ENCODE measurements at places on chromosomes 12 and 14.

- DNase-seq = peak; percentile 14
Observed at GRCh38 chr14:69685218-69685616, 73.8 kb downstream of the SUSD6 start.

DNA sequence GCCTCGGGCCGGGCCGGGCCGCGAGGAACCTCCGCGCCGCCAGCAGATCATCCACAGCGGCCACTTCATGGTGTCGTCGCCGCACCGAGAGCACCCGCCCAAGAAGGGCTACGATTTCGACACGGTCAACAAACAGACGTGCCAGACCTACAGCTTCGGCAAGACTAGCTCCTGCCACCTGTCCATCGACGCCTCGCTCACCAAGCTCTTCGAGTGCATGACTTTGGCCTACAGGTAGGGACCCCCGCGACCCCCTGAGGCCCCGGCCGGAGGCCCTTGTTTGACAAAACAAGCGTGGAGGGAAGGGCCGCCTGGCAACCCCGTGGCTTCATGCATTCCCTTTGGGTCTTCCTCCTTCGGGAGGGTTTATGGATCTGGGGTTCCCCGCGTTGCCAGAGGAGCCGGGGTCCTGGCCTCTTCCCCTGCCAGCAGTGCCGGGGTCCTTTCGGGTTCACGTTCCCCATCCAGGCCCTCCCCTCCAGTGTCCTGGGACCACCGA is 526 bp downstream of the MLXIP start:
- no peak for DNase-seq

DNA sequence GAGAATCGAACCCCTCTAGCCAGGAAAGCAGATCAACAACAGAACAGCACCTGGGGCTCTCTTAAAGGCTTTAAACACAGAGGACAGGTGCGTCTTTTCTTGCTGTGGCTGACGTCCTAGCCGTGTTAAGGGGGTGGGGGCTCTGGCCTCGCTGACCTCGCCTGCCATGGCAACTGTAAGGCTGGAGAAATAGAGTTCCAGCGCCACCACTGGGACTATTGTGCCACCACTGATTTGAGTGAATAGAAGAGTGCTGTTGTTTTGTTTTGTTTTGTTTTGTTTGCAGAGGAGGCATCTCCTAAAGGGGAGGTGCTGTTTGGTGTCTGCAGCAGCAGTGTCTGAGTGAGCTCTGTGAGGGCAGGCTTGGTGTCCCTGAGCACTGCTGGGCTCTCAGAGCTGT is 34.2 kb upstream of the PRMT8 start:
- DNase-seq = no peak

- DNase-seq = no peak
Observed at GRCh38 chr14:31340297-31341063, 79.9 kb downstream of the HEATR5A start.

GRCh38 chr12:53047221-53048032 is 2.4 kb upstream of the TNS2 start:
- DNase-seq = peak; percentile 35

DNA sequence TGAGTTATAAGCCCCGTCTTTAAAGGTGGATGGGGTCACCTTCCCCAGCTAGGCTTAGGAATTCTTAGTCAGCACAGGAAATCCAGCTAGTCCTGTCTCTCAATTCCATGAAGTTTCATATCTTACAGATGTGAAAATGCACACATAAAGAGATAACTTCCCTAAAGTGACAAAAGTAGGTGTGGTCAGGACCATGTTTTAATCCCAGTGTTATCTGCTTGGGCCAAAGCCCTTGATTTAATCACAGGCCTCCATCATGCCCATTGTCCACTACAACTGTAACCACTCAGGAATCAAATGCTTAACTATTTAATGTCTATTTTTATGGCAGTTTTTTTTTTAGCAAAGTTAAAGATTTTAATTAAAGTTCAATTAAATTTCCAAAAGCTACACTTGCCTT is 194.4 kb upstream of the BTG1 start:
- DNase-seq = no peak

- DNase-seq = peak; percentile 25
Observed at GRCh38 chr12:7989827-7990491, 42.6 kb upstream of the FOXJ2 start.

DNA sequence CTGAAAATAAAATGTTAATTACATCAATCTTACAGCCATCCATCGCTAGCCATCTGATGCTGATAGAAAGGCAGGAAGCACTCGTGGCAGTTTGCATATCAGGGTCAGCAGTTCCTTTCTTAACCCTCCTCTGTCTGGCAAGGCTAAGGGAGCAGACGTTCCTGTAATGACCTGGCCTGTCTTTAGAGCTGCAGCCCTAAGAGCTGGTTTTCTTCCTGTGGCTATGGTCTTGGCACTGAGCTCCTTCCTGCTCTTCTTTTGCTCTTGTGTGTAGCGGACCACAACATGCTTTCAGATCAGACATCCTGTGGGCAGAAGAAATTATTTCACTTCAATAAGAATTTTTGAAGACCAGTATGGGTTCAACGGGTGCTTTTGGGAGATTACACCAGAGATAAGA is 170.4 kb downstream of the DAD1 start:
- DNase-seq = no peak

DNA sequence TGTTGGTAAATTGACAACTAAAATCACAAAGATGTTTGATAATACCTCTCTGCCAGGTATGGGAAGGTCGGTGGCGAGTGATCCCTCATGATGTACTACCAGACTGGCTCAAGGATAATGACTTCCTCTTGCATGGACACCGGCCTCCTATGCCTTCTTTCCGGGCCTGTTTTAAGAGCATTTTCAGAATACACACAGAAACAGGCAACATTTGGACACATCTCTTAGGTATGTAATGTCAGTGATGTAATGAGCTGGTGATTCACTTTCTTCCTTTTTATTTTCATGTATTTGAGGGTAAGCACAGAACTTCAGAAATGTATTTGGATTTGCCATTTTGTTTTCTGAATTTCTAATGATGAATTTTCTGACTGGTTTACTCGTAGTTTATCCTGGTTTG is 42.6 kb upstream of the LRTM2 start:
- no peak for DNase-seq

- DNase-seq = no peak
Observed at GRCh38 chr12:64083285-64084210, 138.5 kb downstream of the KICS2 start.

GRCh38 chr14:73722581-73722980 is 8.4 kb upstream of the PNMA1 start:
- no peak for DNase-seq

GRCh38 chr14:95480109-95480886 is 36.2 kb downstream of the SYNE3 start:
- DNase-seq = no peak

DNA sequence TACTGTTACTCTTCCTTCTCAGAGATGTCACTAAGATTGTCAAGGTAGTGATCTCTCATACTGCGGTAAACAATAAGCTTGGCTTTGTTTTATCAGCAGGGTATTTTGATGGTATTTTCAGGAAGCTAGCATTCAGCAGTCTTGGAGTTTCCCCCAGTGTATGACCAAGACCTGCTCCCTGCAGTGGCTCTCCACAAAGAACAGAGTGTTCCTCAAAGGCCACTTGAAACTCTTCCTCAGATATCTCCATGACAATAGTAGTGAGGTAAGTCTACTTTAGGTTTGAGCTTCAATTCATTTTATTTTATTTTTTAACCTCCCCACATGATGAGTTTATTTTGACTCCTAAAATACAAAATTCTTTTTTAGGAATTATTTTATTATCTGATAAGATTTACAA is 74.0 kb upstream of the G2E3 start:
- no peak for DNase-seq

DNA sequence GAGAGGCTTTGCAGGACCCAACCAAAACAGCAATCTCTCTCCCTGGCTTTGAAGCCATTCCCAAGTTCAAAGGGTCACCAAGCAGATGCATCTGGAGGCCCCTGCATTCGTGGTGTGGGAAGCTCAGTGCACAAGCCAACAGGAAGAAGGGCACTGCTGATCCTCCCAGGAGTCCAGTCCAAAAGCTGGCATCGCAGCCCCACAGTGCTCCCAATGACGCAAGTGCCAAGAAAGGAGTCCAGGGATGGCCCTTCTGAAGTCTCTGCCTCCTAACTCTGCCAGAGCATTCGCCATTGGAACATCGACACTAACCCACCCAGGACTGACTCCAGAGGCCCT is 25.1 kb downstream of the PXN start:
- DNase-seq = no peak

DNA sequence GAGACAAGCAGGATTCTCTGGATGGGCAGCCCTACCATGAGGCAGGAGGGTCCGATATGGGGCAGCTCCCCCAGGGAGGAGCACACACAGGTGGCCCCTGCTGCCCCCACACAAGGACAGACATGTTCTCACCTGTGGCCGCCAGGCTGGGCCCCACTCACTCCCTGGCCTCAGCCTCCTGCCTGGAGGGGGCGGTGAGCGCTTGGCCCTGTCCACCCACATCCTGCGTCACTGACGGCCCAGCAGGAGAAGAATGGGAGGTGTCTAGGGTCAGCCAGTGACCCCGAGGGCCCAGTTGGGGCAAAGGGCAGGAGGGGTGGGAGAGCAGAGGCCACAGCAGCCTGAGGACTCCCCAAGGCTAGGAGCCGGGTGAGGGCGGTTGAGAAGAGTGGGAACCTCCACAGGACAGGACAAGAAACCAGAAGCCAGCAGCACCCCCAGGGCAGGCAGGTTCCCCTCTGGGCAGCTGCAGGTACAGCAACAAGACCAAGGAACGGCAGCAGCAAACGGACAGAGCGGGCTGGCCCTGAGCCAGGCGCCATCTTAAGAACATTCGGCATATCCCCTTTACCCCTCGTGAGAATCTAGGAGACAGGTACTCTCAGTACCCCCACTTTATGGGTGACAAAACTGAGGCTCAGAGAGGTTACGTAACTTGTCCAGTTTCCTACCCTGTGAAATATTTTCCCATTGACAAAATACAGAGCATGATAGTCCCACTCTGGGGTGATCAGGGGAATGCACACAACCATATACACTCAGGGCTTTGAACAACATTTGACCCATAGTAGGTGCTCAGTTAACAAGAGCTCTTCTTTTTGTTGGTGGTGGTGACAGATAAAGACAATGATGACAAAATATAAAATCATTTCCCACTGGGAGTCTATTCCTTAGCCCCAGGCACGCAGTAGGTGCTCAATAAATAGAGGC is 74.3 kb downstream of the NCOR2 start:
- DNase-seq = no peak

DNA sequence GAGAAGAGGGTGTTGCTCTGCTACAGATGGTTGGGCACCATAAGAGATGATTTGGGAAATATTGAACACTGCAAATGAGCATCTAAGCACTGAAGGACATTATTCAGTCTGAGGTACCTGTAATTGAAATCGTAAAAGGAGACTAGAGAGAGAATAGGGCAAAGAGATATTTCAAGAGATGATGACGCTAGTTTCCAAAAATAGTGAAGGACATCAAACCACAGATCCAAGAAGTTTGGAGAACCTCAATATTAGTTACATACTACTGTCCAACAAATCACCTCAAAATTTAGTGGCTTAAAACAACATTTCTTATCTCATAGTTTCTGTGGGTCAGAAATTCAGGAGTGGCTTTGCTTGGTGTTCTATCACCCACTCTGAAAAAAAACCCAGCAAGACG is 4.5 kb upstream of the MBIP start:
- no peak for DNase-seq

DNA sequence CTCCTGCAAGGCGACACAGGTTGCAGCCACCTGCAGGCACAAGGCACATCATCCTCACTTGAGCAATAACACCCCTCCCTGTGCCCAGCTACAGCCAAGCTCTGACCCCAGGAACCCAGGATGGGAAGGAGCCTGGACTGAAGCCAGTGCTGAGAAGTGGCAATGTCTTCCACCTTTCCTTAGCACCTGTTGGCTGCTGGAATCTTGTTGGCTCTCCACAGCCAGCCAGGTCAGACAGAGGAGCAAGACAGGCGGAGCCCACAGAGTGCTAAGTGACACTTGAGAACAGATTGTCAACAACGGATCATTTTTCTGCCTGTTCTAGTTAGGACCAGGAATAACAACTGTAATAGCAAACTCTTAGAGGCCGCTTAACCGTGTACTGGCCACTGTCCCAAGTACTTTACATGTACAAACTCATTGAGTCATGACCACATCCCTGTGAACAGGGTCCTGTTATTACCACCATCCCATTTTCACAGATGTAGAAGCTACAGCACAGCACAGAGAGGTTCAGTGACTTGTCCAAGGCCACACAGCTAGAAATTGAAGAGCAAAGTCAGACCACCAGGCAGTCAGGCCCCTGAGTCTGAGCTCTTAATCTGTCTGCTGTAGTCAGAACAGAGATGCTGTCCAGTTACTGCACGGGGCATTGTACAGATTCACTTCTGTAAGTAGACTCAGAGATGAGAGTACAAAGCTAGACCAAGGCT is 45.6 kb downstream of the RNFT2 start:
- DNase-seq = no peak

DNA sequence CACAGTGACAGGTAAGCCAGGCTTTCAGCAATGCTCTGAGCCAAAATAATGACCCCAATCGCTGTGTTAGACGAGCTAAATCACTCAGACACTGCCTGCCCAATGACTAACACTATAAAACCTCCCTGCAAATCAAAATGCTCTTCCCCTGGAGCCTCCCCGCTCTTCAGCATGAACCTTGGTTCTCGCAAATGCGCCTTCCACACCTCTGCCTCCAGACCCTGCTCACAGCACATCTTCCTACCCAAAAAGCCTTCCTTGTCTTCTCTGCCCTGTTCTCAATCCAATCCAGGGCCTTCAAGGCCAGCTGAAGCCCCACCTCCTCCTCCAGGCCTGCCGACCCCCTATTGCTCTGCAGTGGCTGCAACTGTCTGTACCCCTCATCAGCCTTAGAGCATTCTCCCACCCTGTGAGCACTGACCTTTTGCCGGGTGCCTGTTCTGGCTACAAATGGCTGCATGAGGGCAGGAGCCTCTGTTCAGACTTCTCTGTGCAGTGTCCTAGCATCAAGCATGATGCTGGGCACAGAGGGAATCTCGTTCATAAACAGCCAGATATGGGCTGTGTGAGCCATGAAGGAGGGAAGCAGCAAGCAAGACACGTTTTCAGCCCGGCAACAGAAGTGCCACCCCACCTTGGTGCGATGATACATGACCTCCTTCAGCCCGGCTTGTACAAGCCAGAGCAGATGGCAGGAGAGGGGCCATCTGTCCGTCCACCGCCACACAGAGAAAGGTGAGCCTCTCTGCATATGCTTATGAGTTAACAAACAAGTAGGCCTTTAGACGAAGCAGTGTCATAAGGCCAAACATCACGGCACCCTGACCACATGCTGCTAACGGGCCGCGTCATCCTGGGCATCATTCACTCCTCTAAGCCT is 64.5 kb upstream of the DDX11 start:
- DNase-seq = no peak

DNA sequence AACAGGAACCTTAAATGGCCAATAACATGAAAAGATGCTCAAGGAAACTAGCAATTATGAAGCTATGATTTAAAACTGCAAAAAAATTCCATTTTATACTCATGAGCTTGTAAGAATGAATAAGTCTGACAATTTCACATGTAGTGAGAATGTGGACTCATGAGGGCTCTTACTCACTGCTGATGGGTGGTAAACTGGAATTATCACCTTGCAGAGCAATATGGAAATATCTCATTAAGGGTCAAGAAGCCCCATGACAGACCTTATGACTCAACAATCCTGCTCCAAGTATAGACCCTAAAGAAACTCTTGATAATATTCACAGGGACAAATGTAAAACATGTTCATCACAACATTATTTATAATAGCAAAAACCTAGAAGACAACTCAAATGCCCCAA is 23.5 kb upstream of the SMAGP start:
- no peak for DNase-seq

Measured in stimulated activated CD8-positive, alpha-beta memory T cell treated with anti-CD3 and anti-CD28 coated beads, Interleukin-7, amount 100 ng/mL, for 1 hour (primary cell).